ENCODE measurements at places on chromosomes 5 and 9. TPM values are rescaled to one million over a fixed set of nuclear protein-coding genes. Genes with fewer than 3 reads are reported as not detected.

ZER1 gene
- total RNA-seq, result 29.4 TPM

GABBR2 gene
- not detected for total RNA-seq

AGTPBP1 gene
- total RNA-seq, result 51.8 TPM

TMOD1 gene
- total RNA-seq, result 0.86 TPM

GBGT1 gene
- total RNA-seq, result 2.2 TPM

GAPT gene
- not detected for total RNA-seq

NME5 gene
- total RNA-seq, result not detected

DBH gene
- total RNA-seq, result not detected

BNIP1 gene
- total RNA-seq, result 30.4 TPM

CER1 gene
- not detected for total RNA-seq

- no peak for DNase-seq
Observed at GRCh38 chr5:21784487-21784886, 1068.7 kb downstream of the CDH12 start.

- no peak for DNase-seq
Observed at GRCh38 chr5:135233477-135233876, 165.6 kb downstream of the MACROH2A1 start.

- no peak for DNase-seq
Observed at GRCh38 chr9:116390303-116391228, 237.0 kb downstream of the PAPPA start.

DNA sequence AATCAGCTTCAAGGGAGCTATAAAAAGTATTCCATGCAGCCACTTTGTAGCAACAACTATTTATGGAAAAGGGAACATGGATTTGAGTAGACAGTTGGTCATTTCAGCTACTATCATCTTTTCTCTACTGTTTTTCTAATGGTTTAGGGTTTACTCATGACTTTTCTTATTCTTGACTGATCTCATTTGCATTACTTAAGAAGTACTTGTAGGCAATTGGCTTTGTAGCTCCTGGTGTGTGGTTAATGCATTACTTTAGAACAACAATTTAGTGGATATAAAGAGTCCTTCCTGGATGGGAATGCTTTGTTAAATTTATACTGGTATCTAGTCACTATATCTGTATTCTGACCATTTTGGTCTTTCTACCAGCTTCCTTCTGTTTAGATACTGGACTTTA lies 59.8 kb upstream of the NTRK2 start:
- no peak for DNase-seq

DNA sequence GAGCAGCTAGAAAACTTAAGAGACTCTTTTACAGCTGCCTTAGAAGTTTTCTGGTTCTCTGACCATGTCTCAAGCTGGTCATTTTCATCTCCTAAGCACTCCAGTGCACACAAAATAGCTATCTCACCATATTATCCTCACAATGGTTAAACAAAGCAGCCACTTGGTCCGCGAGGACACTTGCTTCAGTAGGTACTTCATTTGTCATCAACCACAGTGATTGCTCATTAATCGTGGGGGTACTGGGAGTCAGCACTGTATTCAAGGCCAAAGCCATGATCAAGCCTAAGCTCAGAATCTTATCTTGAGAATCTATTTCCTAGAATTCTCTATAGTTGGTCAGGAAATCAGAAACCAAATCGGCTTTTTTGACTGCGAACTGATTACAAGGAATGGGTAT lies 2.9 kb downstream of the ARL14EPL start:
- no peak for DNase-seq

GRCh38 chr5:540906-541538 lies 16.8 kb upstream of the SLC9A3 start:
- DNase-seq, result no peak

GRCh38 chr5:122311961-122312590 lies at the start of gene SNCAIP:
Gene SNCAIP (plus strand): TSS chr5:122312237. CDS start chr5:122391135, 78,898 bp downstream.
- no peak for DNase-seq

DNA sequence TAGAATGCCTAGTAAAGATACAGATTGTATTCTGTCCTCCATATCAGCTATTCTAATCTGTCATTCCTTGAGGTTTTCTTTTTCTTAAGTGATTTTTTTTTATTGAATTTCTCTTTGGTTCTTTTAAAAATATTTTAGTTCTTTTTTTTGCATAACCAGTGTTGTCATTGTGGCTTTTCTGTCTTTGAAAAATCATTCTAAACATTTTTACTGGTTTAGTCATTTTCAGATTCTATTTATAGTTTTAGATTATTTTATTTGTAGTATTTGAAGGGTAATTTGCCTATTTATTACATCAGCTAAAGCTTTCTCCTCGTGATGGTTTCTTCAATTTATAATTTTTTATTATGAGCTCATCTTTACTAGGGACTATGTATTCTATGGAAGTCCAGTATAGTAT lies 78.1 kb downstream of the NDUFAF2 start:
- DNase-seq, result no peak

- peak; percentile 34 for DNase-seq
Observed at GRCh38 chr9:95874989-95875304, 544 bp upstream of the ERCC6L2 start.

- DNase-seq, result no peak
Observed at GRCh38 chr9:17135295-17136160, 688 bp downstream of the CNTLN start.

DNA sequence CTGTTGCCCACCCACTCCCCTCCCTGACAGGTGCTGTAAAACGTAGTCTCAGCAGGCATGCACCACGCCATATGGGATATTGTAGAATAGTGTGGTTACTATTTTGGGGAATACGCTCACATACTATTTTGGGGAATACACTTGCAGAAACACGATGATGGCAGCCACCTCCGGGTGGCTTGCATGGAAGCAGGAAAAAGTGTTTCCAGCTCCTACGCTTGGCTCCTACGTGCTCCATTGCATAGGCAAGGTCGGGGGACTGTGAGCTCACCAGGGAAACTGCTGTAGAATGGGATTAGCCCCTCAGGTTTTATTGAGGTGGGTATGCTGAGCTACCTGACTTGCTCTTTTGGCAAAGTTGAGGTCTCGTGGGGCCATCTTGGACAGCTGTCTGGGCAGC lies 160.3 kb upstream of the NFIL3 start:
- no peak for DNase-seq

- DNase-seq, result no peak
Observed at GRCh38 chr5:180201051-180201987, 7.7 kb downstream of the RASGEF1C start.

Measured in T-helper 17 cell (primary cell).